SW480 (cell line): ENCODE measurements at places on chromosomes 6 and 20.

DNA sequence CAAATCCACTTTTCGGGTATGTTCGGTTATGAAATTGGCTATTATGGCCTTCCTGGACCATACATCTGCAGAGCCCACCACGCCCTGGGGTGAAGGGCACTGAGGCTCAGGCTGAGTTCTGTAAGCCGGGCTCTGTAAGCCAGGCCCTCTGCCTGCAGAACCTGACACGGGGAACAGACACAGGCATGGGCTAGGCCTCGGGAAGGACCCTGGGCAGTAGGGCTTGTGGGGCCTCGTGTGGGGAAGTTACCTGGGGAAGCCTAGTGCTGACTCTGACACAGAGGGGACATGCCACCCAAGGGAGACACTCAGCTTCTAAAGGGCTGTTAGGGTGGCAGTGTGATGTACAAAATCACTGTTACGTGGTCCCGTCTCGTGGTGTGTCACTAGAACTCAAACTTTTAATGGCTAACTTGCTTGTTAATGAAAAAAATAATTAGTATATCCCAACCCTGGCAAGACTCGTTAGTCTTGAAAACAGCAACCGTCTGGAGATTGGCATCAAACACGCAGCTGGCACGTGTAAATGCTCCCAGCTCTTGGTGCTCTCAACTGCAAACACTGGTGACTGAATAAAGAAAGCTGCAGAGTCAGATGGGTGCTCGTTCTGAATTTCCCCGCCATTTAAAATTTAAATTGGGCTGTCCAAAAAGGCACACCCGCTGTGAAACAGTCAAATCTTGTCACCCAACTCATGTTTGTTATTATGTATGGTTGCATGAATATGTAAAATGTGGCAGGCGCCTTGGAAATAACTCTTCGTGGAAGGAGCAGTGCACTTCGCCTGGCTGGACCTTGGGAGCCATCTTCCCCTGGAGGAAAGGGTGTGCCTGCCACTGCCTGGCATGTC is 23.6 kb upstream of the TCFL5 start:
- DNase-seq: no peak

- DNase-seq: no peak
These were observed 32.8 kb upstream of the TASP1 start for GRCh38 chr20:13671512-13671911.

DNA sequence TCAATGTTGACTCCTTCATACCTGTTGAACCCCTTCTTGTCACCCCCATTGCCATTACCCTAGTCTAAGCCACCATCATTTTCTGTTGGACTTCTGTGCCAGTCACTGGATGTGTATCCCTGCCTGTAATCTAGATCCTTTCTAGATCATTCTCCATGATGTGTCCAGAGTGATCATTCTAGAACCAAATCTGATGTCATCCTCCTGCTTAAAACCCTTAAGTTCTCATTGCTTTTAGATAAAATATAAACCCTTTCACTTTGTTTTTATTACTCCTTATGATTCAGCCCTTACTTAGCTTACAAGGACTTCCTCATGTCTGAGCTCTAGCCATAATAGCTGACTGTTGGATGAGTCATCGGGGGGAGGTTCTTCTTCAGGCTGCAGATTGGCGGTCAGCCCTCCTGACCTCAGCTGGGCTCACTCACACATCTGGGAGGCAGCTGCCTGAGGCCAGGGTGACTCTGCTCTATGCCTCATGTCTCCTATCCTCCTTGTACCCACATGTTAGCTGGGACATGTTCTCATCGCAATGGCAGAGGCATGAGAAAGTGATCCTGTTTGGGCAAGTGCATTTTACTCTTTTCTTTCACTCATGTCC is 287.6 kb downstream of the ESR1 start:
- DNase-seq: peak; percentile 79

DNA sequence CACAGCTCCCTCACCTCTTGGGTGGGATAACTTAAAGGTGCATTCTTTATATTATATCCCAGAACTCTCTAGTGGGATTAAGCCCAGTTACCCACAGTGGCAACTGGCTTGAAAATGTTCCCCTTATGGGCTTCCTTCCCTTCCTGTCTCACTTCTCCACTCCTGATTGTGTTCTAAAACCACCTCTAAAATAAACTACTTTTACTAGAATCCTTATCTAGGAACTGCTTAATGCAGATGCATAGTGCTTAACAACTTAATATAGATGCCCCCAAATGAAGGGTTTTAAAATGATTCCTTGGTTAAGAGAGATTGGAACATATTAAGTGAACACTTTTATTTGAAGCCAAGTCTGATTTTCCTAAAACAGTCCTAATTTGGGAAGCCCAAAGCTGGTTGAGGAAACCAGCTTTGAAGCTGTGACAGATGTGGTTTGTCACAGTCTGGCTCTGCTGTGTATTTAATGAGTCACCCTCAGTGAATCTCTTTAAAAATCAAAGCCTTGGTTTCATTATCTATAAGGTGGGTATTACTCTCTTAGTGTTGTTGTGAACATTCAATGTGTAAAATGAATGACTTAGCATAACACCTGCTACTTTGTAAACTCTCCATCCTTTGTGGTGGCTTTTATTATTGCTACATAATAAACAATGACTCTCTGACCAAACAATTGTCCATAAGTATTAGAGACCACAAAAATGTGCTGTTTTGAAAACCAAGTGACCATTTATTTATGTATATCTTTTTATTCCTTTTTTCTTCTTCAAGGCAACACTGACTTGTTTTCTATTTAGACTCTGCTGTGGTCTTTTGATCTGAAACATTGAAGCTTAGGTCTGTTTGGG is 24.4 kb downstream of the PLCB1 start:
- DNase-seq: peak; percentile 100

DNA sequence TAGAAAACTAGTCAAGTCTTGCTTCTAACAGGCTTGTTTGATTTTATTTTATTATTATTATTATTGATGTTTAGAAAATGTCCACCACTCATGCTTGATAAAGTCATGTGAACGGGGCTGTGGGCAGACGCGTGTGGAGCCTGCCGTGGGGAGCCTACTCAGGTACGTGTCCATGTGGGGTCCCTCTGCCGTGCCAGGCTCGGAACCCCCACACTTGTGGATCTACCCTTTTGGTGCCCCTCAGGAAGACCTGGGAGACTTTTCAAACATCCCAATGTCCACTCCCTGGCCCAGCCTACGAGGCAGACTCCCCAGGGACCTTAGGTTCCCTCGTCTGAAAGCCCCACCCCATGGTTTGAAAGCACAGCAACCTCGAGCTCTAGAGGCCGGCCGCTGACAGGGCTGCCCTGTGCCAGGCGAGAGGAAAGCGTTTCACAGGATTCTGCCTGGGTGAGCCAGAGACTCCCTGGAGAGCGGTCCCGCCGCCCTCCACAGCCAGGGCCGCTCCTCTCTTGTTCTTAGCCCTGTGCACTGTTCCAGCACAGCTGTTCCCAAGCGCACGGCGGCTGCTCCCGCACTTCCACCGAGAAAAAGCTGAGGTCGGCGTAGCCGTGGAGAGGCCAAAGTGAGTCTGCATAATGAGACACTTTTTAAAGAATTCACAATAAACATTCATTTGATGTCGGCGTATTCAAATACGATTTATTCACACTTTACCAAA is 249.7 kb downstream of the TTLL2 start:
- DNase-seq: no peak

- DNase-seq: no peak
These were observed 35.9 kb upstream of the RAB23 start for GRCh38 chr6:57257911-57258541.

- no peak for DNase-seq
These were observed 17.6 kb upstream of the POU3F2 start for GRCh38 chr6:98816799-98817198.

DNA sequence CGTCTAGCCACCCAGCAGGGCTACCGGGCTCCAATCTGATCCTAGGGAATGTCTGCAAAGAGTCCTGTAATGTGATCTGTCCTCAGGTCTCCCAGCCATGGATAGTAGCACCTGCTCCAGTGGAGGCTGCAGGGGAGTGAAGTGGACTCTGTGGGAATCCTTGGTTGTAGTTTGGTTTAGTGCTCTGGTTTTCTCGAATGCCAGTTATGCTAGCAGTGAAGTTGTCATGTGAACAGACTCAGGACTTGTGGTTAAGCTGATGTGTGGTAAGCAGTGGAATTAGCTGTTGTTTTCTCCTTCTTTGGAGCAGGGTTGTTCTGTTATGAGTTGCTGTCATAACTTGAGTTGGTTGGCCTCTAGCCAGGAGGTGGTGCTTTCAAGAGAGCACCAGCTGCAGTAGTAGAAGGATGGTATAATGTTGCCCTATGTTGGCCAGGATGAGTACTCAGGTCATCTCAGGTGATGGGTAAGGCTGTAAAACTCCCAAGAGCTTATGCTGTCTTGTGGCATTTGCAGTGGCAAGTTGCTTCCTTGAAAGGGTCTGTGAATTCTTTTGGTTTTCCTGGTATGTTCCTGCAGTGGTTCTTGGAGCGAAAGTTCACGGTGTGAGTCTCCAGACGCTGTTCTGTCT is 390.2 kb downstream of the UTRN start:
- DNase-seq: no peak

DNA sequence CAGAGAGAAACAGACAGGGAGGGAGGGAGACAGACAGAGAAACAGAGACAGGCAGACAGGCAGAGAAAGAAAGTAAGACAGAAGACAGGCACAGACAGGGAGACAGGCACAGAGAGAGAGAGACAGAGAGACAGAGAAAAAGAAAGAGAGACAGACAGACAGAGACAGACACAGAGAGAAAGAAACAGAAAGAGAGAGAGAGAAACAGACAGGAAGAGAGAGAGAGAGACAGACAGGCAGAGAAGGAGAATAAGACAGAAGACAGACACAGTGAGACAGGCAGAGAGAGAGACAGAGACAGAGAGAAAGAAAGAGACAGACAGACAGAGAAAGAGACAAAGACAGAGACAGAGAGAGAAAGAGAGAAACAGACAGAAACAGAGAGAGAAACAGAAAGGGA is 754.8 kb upstream of the DEFB115 start:
- no peak for DNase-seq

GRCh38 chr20:48187851-48188250 is 402.6 kb upstream of the SULF2 start:
- DNase-seq: no peak

GRCh38 chr6:145110109-145110508 is 625.2 kb downstream of the EPM2A start:
- peak; percentile 4 for DNase-seq

GRCh38 chr6:129490521-129491255 is 219.3 kb downstream of the ARHGAP18 start:
- DNase-seq: peak; percentile 82

- DNase-seq: peak; percentile 27
These were observed 100.1 kb upstream of the AGPAT4 start for GRCh38 chr6:161373905-161374451.

GRCh38 chr6:13990796-13991195 is 66.0 kb downstream of the RNF182 start:
- DNase-seq: no peak

DNA sequence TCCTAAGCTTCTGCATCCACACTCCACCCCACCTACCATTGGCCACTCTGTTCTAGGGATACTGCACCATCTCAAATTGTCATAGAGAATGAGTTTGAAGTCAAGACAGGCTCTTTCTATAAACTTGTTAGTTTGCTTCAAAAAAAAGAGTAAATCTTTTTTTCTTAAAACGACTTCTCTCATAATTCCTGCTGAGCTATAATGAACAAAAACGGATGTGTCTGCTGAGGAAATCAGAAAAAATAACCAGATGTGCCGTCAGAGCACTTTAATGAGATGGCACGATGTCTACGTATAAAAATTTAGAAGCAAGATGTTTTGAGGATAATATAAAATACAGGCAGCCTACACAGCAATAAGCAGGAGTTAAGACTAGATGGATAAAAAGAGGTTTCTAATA is 24.0 kb upstream of the DDO start:
- no peak for DNase-seq

- DNase-seq: no peak
These were observed 192.9 kb downstream of the SYNDIG1 start for GRCh38 chr20:24662322-24662721.

- DNase-seq: no peak
These were observed 118.0 kb downstream of the PCSK2 start for GRCh38 chr20:17344790-17345189.

DNA sequence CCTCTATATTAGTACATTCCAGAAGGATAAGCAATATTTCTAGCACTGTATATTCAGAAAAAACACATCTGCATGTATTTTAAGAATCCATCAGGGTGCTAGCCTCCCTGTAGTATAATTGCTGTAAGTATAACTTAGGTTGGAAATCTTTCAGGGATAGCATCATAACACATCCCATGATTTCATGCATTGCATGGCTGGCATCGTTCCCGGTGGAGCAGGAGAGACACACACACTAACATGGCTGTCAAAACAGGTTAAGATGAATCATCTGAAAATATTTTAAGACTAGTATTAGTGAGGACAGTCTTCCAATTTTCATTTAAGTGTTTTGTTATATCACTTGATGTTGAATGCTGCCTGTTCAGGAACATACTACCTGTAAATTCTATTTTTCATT is 32.1 kb upstream of the CENPW start:
- DNase-seq: no peak

DNA sequence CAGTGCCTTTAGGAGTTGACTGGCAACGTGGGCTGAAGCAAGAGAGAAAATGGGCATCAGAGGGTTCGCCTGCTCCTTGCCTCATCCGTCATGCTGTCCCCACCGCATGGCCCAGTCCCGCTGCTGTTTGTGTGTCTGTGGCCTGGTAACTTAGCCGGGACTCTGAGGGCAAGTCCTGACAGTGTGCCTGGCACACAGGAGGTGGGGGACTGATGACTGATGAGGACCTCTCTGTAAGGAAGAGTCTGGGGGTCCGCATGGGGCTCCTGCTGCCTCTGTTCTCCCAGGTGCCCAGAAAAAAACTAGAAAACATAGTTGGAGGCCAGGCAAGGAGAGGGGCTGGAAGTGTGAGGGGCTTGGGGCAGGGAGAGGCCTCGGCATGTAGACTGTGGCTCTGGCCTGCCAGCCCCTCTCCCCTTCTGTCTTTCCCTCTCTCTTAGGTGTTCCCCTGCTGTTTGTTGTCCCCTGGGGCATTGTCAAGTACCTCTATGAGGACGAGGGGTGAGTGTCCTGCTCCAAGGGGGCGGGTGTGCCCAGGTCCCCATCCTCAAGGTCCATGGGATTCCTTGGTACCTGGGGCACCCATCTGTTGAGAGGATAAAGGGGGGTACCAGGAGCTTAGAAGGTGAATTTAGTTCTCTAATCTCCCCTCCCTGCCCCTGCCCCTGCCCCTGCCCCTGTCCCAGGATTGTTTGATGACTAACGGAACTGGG is 29.5 kb downstream of the GLP1R start:
- no peak for DNase-seq

DNA sequence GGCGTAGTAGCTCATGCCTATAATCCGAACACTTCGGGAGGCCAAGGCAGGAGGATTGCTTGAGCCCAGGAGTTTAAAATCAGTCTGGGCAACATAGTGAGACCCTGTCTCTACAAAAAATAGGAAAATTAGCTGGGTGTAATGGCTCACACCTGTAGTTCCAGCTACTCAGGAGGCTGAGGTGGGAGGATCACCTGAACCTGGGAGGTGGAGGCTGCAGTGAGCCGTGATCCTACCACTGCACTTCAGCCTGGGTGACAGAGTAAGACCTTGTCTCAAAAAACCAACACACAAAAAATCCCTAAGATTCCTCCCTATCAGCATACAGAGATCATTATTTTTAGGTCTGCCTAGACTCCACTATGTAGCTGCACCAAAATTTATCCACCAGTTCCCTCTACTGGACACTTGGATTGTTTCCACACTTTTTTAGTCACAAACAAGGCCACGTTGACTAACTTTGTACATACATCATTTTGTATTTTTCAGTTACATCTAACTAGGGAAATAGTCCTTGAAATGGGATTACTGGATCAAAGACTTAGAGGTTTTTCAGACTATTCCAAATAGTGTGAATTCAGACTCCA is 3.6 kb upstream of the PHF1 start:
- no peak for DNase-seq

GRCh38 chr20:47464380-47465101 is 37.1 kb upstream of the NCOA3 start:
- peak; percentile 45 for DNase-seq
